ENCODE measurements at places on chromosomes 13 and 19. TPM values are rescaled to one million over a fixed set of nuclear protein-coding genes. Genes with fewer than 3 reads are reported as not detected.

Gene TMEM143
- total RNA-seq = 4.6 TPM

Gene SBK2
- total RNA-seq = not detected

Gene HTR2A
- not detected for total RNA-seq

Gene C3
- not detected for total RNA-seq

Gene NXNL1
- total RNA-seq = not detected

Gene LGALS14
- total RNA-seq = not detected

Gene PGLYRP1
- not detected for total RNA-seq

Gene KCTD12
- total RNA-seq = 116 TPM

Gene ARL11
- 0.23 TPM for total RNA-seq

Gene FBXO27
- 6.5 TPM for total RNA-seq

Gene SPRY2
- 27.9 TPM for total RNA-seq

Gene DAND5
- 0.20 TPM for total RNA-seq

Gene WDFY2
- 5.5 TPM for total RNA-seq

Gene SHKBP1
- 100 TPM for total RNA-seq

Gene P2RY11
- total RNA-seq = 10.7 TPM

Gene ACER1
- total RNA-seq = not detected

Gene CFAP97D2
- not detected for total RNA-seq

Gene ARRDC5
- not detected for total RNA-seq

Gene PLIN4
- total RNA-seq = not detected

Gene ONECUT3
- total RNA-seq = not detected

Gene TTC9B
- total RNA-seq = not detected

Gene C19orf33
- total RNA-seq = 4.3 TPM

Gene KIR2DL3
- total RNA-seq = not detected

Gene PSG7
- not detected for total RNA-seq

Gene MBD3L2
- not detected for total RNA-seq

Data from endothelial cell of umbilical vein (primary cell).